ENCODE measurements at places on chromosomes 7 and 10.

DNA sequence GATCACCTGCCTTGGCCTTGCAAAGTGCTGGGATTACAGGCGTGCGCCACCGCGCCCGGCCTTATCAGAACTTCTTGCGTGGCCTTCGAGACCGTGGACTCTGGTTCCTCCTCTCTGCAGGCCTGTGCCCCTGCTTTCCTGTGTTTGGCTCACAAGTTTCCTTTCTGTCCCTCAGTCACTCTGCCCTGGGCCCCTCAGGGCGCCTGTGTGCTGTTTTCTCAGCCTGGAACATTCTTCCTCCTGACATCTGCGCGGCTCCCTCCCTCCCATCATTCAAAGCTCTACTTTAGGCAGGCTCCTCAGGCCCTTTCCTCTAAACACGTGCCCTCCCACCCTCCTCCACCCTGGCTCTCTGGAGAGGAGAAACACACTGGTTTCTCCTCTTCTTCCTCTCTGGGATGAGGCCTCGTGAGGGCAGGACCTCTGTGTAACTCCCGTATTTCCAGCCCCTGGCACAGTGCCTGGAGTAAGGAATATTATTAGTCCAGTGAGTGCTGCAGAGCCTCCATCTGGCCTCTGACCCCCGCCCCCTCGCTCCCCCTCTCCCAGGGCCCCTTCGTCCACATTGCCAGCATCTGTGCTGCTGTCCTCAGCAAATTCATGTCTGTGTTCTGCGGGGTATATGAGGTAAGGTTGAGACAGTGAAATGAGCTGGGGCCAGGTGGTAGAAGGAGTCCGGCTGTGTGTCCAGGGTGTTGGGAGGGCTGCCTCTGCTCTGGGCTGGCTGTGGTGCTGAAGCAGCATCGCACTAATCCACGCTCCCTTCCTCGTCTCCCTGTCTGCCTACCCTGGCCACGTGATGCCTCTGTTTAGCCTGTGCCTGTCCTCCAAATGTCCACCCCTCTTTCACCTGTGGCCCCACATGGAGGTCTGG lies 7.1 kb downstream of the CLCN1 start:
- no peak for DNase-seq

GRCh38 chr10:78433766-78434535 lies 400.3 kb downstream of the RPS24 start:
- DNase-seq, result no peak

- DNase-seq, result no peak
These were observed 11.8 kb upstream of the CXCL12 start for GRCh38 chr10:44396671-44397191.

DNA sequence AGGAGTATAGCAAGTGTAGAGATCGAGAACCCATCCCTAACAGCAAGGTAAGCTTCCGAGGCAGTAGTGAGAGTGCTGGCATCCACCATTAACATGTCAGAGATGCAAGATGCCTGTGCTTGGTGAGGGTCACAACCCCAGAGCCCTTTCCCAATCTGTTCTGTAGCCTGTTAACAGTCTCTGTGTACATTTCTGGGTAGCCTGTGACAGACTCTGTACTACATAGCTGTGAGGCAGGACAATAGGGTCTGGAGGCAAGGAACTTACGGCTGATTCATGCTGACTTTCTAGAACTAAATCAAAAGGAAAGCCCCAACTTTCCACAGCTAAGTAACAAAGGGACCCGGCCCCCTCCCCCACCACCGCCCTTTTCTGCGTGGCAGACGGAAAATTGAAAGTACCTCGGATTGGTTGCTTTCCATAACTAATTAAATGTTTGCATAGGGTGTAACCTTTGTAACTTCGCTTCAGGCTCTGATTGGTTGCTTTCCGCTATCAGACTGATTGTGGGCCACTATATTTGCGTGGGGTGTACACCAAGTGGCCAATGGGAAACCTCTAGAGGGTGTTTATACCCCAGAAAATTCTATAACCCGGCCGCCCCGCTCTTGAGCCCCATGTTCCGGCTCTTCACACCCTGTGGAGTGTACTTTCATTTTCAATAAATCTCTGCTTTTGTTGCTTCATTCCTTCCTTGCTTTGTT lies 1.4 kb upstream of the TMEM168 start:
- DNase-seq, result no peak

- DNase-seq, result no peak
These were observed 5.2 kb upstream of the SAMD8 start for GRCh38 chr10:75106242-75106641.

- DNase-seq, result no peak
These were observed 151.5 kb downstream of the DNAJB6 start for GRCh38 chr7:157488281-157488680.
